ENCODE measurements at places on chromosomes 3 and 15.

GRCh38 chr3:156898296-156898880 is 72.2 kb downstream of the LEKR1 start:
- no peak for DNase-seq

- DNase-seq: no peak
Measured at GRCh38 chr3:7520059-7520458, 659.1 kb downstream of the GRM7 start.

GRCh38 chr15:56639631-56640030 is 93.7 kb downstream of the ZNF280D start:
- DNase-seq: no peak

- DNase-seq: no peak
Measured at GRCh38 chr15:66132251-66132816, 121.2 kb downstream of the MEGF11 start.

GRCh38 chr3:172379372-172379771 is 68.9 kb downstream of the GHSR start:
- no peak for DNase-seq

GRCh38 chr15:57902155-57902554 is 163.4 kb downstream of the ALDH1A2 start:
- DNase-seq: no peak

GRCh38 chr3:46599590-46599989 is 12.7 kb upstream of the FAM240A start:
- no peak for DNase-seq

DNA sequence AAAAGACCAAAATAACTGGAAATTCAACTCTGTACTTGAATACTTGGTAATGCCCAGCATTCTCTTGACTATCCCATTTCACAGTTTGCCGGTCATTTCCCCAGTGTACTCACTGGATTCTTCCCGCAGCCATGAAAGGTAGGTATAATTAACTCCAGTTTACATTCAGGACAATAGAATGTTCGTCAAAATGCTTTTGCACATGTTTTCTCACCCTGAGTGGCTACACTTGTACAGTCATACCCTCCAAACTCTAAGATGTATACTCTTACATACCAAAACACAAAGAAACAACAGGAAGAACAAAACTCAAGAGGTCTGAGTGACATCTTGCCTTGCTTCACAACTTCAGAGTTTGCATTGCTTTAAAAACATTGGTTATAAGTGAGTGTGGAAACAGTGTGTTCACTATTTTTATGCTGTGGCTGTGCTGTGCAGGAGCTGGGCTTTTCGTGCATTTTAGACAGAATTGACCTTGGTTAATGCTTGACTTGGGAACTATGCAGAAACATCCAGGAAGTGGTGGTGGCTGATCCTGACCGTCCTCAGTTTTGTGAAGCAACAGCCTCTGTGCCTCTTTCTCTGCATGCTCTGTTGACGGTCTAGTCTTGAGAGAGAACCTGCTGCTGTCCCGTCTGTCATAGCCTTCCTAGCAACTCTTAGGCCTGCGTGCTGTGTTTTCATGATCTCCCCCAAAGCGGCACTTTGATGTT is 90.5 kb downstream of the IGF1R start:
- no peak for DNase-seq

Measured in epithelial cell of prostate (primary cell).